CD4-positive, alpha-beta T cell (primary cell): ENCODE measurements at places on chromosomes 5 and 9. TPM values are rescaled to one million over a fixed set of nuclear protein-coding genes. Genes with fewer than 3 reads are reported as not detected.

The GFI1B gene
- total RNA-seq, result 0.58 TPM

The ASTN2 gene
- total RNA-seq, result 2.3 TPM

The SPAAR gene
- total RNA-seq, result not detected

The POU5F2 gene
- 1.0 TPM for total RNA-seq

- no peak for DNase-seq
These were observed 450.2 kb downstream of the NR2F1-AS1 start for GRCh38 chr5:93130624-93131490.

DNA sequence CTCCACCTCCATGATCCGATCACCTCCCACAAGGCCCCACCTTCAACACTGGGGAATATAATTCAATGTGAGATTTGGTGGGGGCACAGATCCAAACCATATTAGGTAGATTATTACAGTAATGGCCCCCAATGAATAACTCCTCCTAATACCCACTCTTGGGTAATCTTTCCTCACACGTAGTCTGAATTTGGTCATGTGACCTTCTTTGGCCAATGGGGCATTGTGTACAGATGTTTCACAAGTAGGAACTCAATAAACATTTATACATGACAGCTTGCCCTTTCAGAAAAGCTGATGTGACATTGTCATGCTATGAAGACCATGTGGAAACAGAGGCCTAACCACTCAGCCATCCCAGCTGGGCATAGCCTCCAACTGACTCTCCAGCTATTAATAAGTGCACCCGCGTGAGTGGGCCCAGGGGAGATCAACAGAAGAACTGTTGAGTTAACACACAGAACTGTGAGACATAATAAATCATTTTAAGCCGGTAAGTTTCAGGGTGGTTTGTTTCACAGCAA, 10.6 kb downstream of the GPR150 start:
- no peak for DNase-seq

DNA sequence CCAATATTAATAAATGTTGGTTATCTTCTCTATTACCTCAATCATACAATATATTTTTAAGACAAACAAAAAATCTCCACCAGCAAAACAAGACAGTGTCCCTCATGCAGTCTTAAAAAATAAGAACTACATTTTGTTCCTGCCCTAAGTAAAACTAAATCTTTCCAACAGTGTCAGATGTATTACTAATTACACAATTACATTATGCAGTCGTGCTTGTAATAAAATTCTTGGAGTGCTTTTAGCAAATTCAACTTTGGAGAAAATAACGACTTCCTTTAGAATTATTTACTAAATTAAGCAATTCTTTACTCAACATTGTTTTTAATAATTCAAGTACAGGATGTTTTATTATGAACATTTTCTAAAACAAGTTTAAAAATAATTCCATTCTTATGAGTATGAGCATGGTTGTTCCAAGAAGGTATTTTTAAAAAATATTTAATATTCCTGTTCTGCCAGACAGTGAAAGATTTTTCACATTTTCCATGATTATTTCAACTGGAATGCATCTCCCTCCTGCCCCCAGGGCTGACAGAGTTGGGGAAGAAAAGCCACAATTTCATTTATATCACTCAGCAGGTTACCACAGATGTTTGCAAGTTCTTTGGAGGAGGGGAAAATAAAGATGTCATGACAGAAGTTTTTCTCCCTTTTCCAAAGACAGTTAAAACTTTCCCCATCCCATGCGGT, 137.9 kb downstream of the FAM114A2 start:
- DNase-seq, result no peak

- DNase-seq, result no peak
These were observed 270.1 kb upstream of the PTGER4 start for GRCh38 chr5:40409601-40410000.

DNA sequence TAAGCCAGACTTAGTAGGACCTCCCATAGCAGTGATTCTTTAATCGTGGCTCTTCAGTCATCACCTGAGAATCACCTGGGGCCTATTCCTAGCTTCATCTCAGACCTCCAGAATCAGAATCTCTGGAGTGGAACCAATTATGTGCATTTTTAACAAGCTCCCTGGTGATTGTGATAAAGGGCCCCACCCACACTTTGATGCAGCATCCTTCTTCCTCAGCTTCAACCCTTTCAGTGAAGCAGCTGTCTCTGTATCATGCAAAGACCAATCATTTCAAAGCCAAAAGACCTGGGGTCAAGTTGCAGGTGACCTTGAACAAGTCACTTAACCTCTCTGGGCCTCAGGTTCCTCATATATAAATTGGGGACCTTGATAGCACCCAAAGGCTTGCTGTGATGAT, 17.1 kb downstream of the FBXO10 start:
- no peak for DNase-seq

DNA sequence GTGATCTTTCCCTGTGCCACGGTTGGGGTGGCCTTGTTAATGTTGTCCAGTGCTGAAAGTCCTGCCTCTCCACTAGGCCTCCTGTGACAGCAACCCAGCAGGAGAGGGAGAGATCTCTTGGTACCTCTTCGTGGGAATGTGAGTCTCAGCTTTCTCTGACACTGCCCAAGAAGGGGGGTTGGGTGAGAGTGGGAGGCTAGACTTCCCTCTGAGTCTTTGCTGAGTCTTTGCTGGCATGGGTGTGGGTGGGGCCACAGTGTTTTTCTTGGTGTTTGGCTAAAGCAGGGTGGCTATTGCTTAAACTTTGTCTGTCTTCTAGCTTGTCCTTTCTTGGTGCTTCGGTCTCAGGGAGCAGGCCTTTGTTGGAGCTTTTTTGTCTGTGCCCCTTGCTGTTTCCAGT, 145.6 kb downstream of the GNA14 start:
- DNase-seq, result no peak
